CD4-positive, alpha-beta T cell (primary cell): ENCODE measurements at places on chromosomes 4 and X.

DNA sequence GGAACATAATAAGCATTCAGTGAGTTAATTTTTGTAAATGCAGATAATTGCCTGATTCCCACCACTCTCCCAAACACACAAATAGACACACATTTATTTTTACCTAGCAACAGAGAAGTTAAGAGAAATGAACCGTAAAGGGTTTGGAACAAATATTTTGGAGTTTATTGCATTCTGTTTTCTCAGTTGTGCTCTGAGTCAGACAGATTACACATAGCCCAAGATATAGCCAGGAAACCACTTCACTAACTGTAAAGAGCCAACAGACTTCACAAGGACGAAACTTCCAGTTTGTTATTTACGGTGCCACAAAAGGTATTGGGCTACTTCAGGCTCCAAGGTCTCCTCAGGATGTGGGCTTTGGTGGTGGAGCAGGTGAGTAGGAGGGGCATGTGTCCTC lies 217.0 kb downstream of the BMPR1B start:
- H3K27ac ChIP-seq: no peak overlapping the region
- DNase-seq: no peak
- no peaks in the 10 kb centered on the region for H3K4me1 ChIP-seq
- no peaks in the 10 kb centered on the region for H3K36me3 ChIP-seq

DNA sequence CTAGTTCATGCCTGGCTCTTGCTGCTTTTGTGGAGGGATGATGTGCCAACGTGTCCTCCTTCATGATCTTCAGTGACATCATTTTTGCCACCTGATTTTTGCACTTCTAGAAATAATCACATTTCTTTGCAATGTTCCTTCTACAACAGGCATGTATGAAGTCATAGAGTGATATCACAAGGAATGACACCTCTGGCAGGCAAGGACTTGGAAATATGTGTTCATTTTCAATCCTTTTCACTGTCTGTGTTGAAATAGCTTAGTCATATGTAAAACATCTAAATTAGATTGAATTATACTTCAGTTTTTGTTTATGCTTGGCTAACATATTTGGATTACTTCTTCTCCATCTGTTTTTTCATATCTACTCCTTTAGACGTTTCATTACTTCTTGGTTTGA lies 221.2 kb upstream of the STK26 start:
- no peak overlapping the region for H3K4me3 ChIP-seq
- no peaks in the 10 kb centered on the region for H3K36me3 ChIP-seq
- no peak overlapping the region for H3K27ac ChIP-seq
- DNase-seq: no peak
- no peaks in the 10 kb centered on the region for H3K27me3 ChIP-seq
- peaks cover 2% of the 10 kb centered on the region for H3K4me1 ChIP-seq

GRCh38 chr4:2869659-2870058 lies 26.0 kb downstream of the ADD1 start:
- peaks cover 19% of the 10 kb centered on the region for H3K36me3 ChIP-seq
- DNase-seq: no peak
- H3K4me3 ChIP-seq: no peak overlapping the region
- H3K4me1 ChIP-seq: peaks cover 34% of the 10 kb centered on the region
- H3K27me3 ChIP-seq: no peaks in the 10 kb centered on the region
- no peak overlapping the region for H3K27ac ChIP-seq

DNA sequence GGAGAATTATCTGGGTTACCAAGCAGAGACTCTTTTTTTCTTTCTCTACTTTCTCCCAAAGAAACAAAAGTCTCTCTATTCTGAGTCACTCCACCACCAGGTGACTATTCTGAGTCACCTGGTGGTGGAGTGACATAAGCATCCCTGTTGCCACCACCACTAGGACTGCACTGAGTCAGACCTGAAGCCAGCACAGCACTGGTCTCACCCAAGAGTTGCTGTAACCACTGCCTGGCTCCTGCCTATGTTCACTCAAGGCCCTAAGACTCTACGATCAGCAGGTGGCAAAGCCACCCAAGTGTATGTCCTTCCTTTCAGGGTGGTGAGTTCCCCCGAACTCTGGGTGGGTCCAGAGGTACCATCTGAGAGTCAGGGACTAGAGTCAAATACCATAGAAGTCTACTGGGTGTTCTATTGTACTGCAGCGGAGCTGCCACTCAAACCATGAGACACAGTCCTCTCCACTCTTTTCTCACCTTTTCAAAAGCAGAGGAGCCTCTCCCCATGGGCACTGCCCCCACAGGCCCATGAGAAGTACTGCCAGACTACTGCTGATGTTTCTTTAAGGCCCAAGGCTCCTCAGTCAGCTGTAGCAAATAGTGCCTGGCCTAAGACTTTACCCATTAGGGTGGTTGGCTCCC lies 209.6 kb upstream of the IRS4 start:
- no peaks in the 10 kb centered on the region for H3K4me1 ChIP-seq
- no peak overlapping the region for H3K4me3 ChIP-seq
- H3K27ac ChIP-seq: no peak overlapping the region
- no peaks in the 10 kb centered on the region for H3K27me3 ChIP-seq

DNA sequence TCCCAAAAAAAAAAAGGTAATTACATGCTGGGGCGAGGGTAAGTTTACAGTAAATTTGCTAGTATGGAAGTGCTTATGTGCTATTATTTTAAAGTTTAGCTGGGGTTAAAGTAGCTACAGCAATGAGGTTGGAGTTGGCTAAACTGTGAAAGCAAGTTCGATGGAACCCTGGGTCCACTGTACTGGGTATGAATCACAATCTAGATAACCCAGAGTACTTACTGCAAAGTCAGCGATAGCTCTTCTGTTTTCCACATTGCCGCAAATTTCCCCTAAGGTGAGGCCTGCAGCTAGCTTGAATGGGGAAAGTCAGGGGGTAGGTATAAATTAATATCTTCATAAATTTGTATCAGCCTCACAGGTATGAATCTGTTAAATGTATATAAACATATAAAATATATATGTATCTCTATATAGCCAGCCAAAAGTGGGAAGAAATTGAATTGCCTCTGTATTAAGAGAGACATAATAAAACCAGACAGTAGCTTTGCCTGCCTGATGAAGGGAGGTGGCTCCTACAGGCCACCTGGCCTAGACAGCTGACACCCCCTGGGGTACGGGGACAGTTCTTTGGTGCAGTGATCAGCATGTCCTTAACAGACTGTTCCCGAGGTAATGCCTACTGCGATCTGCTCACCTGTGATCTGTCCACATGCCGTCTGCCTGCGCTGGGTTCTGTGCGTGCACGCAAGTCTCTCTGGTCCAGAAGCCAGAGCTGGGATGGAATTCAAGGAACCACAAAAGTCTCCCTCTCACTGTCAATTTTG lies 30.6 kb downstream of the CLRN2 start:
- H3K4me3 ChIP-seq: no peak overlapping the region
- H3K36me3 ChIP-seq: no peaks in the 10 kb centered on the region
- no peak for DNase-seq
- H3K27ac ChIP-seq: no peak overlapping the region
- H3K27me3 ChIP-seq: no peaks in the 10 kb centered on the region

DNA sequence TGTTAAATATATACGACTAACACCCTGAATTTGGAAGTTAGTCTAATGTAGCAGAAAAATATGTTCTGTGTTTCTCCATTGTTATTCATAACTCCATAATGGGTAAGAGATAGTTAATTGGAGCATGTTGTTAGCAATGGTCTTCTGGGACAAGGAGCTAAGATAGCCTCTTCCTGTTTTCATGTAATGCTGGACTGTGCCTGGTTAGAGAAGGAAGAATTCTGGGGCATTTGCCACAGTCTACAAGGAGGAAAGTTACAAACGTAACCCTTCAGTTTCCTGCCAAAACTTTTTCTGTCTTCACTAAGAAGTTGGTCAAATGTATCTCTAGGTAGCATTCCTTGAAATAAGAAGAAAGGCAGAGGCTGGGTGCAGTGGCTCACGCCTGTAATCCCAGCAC lies 5.8 kb downstream of the PRDX4 start:
- no peak for DNase-seq
- peaks cover 27% of the 10 kb centered on the region for H3K36me3 ChIP-seq
- H3K4me1 ChIP-seq: no peaks in the 10 kb centered on the region
- H3K4me3 ChIP-seq: no peak overlapping the region

DNA sequence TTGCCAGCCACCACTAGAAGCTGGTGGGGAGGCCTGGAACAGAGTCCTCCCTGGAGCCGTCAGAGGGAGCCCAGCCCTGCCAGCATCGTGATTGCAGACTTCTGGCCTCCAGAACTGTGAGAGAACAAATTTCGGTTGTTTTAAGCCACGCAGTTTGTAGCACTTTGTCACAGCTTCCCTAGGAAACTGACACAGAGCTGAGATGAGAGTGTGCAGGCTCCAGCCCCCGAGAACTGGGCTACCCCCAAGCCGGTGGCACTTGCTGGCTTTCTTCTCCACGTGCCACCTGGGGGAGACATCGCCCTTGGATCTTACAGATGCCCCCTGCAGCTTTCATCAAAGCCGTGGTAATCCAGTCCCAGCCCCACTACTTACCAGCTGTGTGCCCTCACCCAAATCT lies 83.7 kb downstream of the PPP2R2C start:
- no peak overlapping the region for H3K4me3 ChIP-seq
- no peak for DNase-seq
- no peaks in the 10 kb centered on the region for H3K36me3 ChIP-seq
- H3K27ac ChIP-seq: no peak overlapping the region
- peaks cover 5% of the 10 kb centered on the region for H3K27me3 ChIP-seq

- H3K27me3 ChIP-seq: no peaks in the 10 kb centered on the region
- no peaks in the 10 kb centered on the region for H3K36me3 ChIP-seq
- H3K4me1 ChIP-seq: no peaks in the 10 kb centered on the region
- no peak overlapping the region for H3K4me3 ChIP-seq
- no peak overlapping the region for H3K27ac ChIP-seq
- DNase-seq: no peak
Measured at GRCh38 chrX:15579778-15580747, 20.7 kb downstream of the ACE2 start.

- no peak for DNase-seq
- H3K27ac ChIP-seq: no peak overlapping the region
- H3K36me3 ChIP-seq: no peaks in the 10 kb centered on the region
- H3K4me3 ChIP-seq: no peak overlapping the region
- no peaks in the 10 kb centered on the region for H3K4me1 ChIP-seq
- H3K27me3 ChIP-seq: peaks cover 9% of the 10 kb centered on the region
Measured at GRCh38 chr4:140483445-140483844, 14.6 kb downstream of the MGAT4D start.

DNA sequence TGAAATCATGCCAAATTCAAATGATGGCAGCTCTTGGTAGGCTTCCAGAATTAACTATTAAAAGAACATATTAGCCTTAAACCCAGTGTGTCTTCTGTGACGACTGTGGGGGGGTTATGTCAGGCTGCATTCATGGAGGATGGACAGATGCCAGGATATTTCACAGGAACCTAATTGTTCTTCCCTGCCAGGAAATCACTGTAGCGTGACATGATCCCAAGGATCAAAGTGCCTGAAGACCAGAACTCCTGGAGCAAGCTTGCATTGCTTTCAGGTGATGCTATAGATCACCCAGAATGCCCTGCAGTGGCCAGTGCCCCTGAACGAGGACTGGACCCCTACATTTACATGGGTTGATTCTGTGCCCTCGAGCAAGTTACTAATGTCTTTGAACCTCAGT lies 1093.0 kb upstream of the TENM3 start:
- no peaks in the 10 kb centered on the region for H3K4me1 ChIP-seq
- no peaks in the 10 kb centered on the region for H3K36me3 ChIP-seq
- DNase-seq: no peak
- no peak overlapping the region for H3K27ac ChIP-seq
- H3K4me3 ChIP-seq: no peak overlapping the region

DNA sequence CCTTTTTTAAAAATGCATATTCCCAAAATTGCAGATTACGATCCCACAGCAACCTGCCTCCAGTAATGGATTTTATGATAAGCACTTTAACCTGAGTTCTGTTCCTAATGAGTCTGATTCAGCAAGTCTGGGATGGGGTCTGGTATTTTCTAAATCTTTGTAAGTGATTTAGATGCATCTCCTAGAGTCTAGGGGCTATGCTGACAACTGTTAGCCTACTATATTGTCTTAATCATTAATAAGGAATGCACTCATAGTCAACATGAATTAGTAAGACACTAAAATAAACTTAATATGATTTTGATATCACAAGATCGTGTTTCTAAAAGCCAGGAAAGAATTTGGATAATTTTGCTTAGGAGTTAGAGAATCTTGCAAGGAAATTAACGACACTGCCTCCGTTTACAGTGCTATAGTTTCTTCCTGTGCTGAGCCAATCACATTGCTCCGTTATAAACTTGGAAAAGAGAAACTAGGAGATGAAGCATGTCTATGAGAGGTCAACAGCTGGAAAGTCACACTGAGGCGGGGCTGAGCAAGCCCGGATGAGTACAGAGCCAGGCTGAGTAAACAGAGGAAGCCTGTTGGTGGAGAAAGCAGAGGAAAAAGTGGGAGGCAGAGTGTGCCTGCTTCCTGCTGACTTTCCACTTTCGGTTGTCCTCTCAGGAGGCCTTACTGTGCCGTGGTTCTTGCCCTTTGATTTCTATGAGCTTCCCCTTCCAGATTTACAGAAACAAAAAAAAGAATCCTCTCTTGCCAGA lies 5.4 kb downstream of the SCARB2 start:
- H3K27me3 ChIP-seq: no peaks in the 10 kb centered on the region
- no peak overlapping the region for H3K27ac ChIP-seq
- no peak for DNase-seq
- H3K36me3 ChIP-seq: no peaks in the 10 kb centered on the region
- H3K4me1 ChIP-seq: peaks cover 29% of the 10 kb centered on the region
- no peak overlapping the region for H3K4me3 ChIP-seq

DNA sequence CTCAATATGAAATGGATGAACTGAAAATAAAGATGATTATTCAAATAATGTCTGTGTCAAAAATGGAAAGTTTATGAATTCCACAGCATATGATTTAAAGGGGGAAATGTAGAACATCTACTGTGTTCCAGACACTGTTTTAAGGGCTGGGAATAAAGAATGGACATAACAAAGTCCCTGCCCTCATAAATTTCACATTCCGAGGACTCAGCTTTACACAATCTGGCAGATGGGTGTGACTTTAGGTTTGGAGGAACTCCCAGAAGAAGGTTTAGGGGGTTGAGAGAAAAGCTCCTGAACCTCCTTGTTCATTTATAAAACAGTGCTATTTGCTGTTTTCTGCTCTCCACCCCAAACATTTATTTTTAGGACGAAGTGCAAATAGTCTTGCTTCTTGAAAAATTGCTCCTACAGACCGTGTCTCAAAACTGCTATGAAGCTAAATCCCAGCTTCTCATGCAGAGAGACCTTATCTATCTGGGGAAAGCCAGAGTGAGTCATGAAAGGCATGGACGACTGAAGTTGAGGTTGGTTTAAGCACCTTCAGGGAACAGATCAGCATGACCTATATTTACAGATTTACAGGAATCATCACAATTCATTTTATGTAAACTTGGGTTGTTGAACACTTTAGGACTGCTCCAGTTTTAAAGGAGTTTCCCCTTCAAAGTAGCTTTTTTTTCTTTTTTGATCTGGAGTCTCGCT lies 184.3 kb downstream of the HS6ST2 start:
- H3K36me3 ChIP-seq: no peaks in the 10 kb centered on the region
- no peak overlapping the region for H3K4me3 ChIP-seq
- H3K27me3 ChIP-seq: no peaks in the 10 kb centered on the region
- no peak overlapping the region for H3K27ac ChIP-seq
- no peak for DNase-seq

DNA sequence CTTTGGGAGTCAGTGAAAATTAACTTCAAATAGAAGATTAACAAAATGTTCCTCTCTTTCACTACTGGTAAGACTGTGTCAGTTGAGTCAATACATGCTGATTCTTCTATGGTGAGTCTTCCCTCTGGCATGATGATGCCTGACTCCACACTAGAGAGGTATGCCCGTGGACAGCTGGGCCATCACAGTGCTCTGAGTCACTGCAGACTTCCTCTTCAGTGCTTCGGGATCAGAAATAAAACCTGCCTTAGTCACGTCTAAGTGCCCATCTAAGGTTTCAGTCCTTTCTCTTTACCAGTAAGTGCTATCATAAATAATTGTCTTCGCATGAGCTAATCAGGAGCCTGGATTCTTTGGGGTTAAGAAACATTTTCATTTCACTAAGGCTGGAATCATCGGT lies 1.6 kb upstream of the ASB5 start:
- H3K4me3 ChIP-seq: no peak overlapping the region
- H3K36me3 ChIP-seq: no peaks in the 10 kb centered on the region
- H3K27ac ChIP-seq: no peak overlapping the region
- no peaks in the 10 kb centered on the region for H3K4me1 ChIP-seq
